ENCODE measurements at places on chromosomes 11 and 22. TPM values are rescaled to one million over a fixed set of nuclear protein-coding genes. Genes with fewer than 3 reads are reported as not detected.

- peak; percentile 83 for DNase-seq
These were observed 23.7 kb upstream of the CBX7 start for GRCh38 chr22:39176143-39176713.

- no peak for DNase-seq
These were observed 684.0 kb upstream of the CCDC90B start for GRCh38 chr11:83970061-83970671.

DNA sequence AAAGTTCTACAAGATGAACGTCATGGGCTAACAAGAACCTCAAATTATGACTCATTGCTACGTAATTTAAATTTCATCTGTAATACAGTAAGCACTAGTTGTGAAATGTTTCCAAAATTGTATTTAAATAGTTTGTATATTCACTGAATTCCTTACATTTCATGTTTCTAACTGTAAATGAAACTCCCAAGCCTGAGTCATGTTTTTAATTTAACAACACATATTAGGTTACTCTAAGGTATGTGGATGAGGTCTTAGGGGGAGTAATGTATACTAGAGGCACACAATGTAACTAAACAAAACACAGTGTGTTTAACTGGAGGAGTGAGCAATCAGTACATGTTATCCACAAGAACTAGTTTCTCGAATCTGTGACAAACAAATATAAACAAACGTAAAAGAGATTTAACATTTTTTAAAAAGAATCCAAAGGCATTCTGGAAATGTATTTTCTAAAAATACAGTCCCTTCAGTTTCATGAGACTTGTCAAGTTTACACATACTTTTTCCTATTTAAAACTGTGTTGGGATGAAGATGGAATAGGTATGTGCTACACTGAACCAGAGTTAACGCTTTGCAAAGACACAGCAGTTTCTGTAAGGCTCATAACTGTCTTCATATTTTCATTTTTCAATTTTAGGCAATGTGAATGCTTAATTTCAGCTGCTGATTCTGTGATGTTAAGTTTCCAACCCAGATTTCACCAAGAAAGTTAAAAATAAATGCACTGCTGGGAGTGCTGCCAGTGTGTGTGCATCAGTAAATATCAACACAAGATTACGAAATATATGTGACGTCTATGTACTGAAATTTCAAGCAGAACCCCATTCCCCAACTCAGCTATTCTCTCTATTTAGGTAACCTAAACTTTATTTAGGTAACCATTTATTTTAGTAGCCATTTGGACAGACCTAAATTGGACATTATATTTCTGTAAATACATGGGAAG lies 52.6 kb downstream of the PITPNB start:
- DNase-seq: peak; percentile 79

DNA sequence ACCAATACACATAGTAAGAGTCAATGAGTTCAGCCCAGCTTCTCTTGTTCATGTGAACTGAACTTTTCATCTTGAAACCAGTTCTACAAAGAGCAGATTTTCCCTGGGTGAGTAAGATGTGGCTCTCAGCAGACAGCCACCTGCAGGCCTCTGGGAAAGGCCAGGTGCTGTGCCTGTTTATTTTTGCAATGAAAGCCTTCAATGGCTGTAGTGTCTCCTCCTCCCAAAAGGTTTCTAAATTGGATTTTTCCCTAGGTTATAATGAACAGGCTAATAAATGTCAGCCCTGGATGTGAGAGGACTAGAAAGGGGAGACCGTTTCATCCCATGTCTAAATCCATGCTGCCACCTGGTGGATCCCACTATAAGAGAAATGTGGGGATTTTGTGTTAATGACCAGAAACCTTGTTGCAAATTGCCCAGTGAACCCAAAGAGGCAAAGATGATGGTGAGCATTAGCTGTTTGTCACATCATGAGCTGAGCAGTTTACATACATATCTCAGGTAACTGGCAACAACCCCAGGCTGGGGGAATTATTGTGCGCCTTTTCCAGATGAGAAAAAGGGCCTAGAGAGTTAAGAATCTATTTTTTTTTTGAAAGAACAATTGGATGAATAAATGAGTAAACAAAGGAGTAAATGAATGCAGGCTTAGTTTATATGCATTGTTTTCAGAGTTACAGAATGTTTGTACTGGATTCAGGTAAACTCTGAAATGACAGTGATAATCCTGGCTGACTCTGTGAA lies 12.7 kb downstream of the C11orf91 start:
- DNase-seq: peak; percentile 77

DNA sequence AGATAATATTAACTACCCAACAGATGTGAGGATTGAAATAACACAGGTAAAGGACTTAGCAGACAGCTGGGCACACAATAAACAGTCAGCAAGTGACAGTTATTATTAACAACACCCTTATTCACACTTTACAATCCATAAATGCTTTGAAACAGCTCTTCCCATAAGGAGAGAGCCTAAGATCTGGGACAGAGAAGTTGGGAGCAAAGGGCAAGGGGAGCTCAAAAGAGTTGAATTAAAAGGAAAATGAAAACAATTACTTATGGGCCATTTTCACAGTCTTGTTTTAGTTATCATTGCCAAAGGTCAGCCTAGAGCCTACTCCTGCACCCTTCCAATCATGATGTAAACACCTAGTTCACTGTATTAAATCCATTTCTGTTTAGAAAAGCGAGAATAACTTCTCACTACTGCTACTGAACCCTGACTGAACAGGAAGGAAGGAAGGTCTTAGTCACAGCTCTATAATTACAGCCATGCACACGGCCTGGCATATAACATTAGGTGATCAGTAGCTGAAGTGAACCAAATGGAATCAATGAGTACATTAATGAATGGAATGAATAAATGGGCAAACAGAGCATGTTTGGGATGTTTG lies 111.3 kb downstream of the PLEKHA7 start:
- peak; percentile 31 for DNase-seq

The KCNK4 gene
- total RNA-seq: not detected

- DNase-seq: no peak
These were observed 745.7 kb downstream of the FAM181B start for GRCh38 chr11:81987829-81988472.

GRCh38 chr11:65643971-65644370 lies 6.1 kb downstream of the SIPA1 start:
- DNase-seq: no peak

GRCh38 chr22:19998232-19998951 lies 18.2 kb downstream of the ARVCF start:
- no peak for DNase-seq

GRCh38 chr11:83510530-83511460 lies 224.6 kb upstream of the CCDC90B start:
- DNase-seq: peak; percentile 1

DNA sequence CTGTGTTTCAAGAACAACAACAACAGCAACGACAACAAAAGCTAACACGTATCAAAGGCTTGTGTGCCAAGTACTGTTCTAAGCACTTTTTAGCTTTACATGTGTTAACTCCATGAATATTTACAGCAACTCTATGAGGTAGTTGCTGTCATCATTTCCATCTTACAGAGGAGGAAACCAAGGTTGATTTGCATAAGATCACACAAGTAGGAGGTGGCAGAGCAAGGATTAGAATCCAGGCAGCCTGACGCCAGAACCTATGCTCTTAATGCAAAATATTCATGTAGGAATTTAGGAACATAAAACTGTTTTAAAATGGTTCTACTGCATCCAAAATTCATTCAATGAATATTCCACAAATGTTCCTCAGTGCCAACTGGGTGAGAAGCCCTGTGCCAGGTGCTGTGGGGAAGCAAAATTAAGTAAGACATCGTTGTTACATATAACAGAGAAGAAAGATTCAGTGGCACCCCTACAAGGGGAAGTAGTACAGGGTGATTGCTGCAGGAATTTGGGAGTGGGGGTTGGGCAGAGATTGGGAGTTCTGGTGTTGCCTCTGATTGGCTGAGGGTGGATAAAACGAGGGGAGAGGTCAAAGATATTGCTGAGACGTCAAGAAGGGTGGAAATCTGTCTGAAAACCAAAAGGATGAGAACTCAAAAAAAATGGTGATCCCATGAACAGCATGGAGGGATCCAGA lies 86.1 kb upstream of the ARHGAP20 start:
- no peak for DNase-seq

- DNase-seq: no peak
These were observed 78.6 kb upstream of the B3GNT6 start for GRCh38 chr11:76955459-76956114.

The FZD4 gene
- 3.0 TPM for total RNA-seq

DNA sequence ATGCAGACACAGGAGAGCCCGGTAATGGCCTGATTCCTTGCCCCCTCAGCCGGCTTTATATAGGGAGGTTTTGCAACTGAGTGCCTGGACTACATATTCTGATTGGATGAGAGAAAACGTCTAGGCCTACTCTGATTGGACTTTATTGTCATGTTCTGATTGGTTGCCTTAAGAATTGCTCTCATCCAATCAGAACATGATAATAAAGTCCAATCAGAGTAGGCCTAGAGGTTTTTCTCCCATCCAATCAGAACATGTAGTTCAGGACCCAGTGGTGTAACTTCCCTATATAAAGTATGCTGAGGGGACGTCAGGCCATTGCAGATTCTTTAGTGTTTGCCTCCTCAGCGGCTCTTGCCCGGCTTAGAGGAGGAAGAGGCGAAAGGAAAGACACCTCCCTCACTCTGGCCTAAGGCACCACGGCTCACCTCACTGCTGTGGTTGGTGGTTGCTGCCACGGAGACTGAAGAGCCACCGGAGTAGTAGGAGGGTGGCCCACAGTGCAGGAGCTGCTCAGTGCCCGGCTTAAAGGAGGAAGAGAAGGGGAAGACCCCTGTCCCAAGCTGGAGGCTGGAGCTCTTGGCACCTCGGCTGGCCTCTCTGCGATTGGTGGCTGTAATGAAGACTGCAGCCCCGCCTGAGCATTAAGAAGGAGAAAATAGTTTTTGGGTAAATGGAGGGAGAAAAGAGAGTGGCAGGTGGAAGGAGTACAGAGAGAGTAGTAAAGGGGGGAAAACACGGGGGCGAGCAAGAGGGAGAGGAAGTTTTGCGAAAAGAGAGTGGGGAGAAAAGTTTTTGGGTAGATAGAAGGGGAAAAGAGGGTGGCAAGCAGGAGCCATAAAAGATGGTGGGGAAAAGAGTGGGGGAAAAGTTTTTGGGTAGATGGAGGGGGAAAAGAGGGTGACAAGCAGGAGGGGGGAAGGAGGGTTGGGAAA lies 116.7 kb upstream of the SERPIND1 start:
- DNase-seq: peak; percentile 95

DNA sequence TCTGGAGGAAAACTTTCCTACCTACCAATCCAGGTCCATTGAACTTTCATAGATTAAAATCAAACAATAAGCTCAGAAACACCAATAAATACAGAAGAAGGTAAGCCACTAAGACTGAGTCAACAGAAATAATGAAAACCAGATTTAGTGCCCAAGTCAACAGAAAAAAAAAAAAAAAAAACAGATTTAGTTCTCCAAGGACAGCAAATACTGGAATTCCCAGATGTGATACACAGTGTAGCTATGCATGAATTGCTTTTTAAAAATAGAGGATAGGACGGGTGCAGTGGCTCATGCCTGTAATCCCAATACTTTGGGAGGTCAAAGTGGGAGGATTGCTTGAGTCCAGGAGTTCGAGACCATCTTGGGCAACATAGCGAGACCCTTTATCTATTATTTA lies 15.7 kb downstream of the DMC1 start:
- no peak for DNase-seq

DNA sequence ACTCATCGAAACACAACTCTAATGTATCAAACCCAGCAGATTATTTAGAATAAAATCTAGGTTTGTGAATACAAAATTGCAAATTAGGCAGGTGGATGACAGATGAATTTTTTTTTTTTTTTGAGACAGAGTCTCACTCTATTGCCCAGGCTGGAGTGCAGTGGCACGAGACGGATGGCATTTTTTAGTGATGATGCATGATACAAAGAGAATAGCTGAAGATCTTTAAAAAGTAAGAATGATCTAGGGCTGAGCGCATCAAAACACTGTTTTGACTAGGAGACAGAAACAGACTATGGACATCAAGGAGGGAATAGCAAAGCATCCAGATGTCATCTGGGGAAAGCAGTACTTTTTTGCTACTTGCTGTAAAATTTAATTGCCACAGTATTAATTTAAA lies 63.8 kb downstream of the IMMP1L start:
- DNase-seq: no peak

DNA sequence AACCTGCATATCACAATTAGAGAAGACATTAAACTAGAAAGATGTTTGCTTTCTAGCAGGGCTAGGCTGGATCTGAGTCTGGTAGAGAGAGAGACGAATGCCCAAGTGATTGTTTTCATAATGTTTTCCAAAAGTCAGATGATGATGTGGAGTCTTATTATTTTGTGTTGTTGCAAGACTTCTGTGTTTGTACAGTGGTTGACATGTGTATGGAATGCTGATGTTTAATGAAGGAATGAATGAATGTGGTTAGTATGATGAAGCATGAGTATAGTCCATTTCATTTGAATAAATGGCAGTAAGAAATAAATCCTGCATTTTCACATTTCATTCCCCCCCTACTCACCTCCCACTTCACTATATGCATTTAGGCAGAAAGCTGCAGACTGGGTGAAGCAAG lies 69.6 kb downstream of the PPP2R1B start:
- DNase-seq: peak; percentile 5

The GP1BB gene
- total RNA-seq: not detected

DNA sequence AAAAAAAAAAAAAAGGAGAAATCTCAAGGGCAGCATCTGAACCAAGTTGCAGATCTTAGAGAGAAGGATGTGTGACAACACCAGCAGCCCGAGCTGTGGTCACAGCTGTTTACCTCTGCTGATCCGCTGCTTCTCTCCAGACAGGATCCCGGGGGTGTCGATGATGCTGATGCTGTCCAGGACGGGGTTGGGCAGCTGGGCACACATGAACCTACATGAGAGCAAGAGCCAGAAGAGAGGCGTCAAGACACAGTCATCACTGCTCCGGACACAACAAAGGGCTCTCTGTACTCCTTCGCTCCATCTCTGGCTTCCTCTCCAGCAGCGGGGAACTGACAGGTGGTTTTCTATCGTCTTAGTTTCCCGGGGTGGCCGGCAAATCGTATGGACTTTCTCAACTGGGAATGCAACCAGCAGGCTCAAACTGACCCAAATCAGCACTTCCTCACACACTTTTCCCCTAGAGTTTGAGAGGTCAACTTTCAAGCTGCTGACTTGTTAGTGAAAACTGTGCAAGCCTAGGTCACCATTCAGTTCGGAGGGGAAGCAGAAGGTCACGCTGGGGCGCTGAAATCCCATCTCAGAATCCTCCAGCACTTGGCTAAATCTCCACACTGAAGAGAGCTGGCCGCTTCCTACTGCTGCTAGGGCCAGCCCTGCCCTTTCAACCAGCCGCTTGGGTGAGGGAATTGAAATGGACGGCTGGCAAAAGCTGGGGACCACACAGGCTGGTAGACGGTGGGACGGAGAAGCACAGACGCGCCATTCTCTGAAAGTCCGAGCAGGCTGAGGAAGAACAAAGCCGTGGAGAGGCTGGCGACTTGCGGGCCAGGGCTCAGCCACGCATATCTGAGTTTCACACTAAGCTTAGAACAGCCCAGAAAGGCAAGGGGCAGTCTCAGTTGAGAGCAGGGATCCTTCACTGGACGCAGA lies 3.8 kb downstream of the EHD1 start:
- DNase-seq: no peak

The MGAT3 gene
- total RNA-seq: 0.10 TPM

GRCh38 chr11:18367431-18367830 lies 26.9 kb upstream of the LDHA start:
- DNase-seq: peak; percentile 61

The SYT8 gene
- not detected for total RNA-seq

The KCNJ1 gene
- total RNA-seq: not detected
